ENCODE measurements at places on chromosomes 16 and 17.

- DNase-seq: no peak
These were observed 23.5 kb downstream of the UBALD1 start for GRCh38 chr16:4591191-4591590.

- DNase-seq: no peak
These were observed 4.2 kb downstream of the ITGAE start for GRCh38 chr17:3796822-3797170.

DNA sequence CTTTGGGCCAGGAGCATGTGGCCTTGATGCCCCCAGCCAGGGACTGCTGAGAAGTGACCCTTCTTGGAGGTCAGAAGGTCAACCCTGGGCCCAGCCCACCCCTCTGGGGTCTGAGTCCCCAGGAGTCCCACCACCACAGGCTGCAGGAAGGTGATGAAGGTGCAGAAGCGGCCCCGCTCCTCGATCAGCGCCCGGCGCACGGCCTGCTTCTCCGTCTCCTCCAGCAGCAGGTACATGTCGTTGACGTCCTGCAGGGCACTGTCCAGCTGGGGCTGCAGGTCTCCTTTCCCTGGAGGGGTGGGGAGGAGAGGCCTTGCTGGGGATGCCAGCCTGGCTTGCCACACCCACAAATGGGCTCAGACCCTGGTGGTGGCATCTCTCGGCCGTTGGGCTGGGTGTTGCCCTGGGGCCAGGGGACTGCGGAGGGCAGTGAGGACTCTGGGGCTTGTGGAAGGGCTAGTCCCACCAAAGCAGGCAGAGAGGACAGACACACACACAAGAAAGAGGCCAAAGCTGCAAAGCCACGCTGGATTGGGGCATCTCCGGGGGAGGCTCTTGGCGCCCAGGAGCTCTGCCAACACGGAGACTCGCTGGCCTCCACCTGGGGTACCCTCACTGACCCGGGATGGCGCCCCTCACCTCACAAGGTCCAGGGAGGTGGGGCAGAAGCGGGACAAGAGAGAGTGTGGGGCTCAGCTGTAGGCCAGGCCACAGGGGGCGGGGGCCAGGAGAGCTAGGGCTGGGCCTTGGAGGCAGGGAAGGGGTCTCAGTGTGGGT, 7.5 kb downstream of the MTSS2 start:
- DNase-seq: no peak

GRCh38 chr17:34230342-34230741, 24.7 kb upstream of the CCL2 start:
- DNase-seq: no peak

DNA sequence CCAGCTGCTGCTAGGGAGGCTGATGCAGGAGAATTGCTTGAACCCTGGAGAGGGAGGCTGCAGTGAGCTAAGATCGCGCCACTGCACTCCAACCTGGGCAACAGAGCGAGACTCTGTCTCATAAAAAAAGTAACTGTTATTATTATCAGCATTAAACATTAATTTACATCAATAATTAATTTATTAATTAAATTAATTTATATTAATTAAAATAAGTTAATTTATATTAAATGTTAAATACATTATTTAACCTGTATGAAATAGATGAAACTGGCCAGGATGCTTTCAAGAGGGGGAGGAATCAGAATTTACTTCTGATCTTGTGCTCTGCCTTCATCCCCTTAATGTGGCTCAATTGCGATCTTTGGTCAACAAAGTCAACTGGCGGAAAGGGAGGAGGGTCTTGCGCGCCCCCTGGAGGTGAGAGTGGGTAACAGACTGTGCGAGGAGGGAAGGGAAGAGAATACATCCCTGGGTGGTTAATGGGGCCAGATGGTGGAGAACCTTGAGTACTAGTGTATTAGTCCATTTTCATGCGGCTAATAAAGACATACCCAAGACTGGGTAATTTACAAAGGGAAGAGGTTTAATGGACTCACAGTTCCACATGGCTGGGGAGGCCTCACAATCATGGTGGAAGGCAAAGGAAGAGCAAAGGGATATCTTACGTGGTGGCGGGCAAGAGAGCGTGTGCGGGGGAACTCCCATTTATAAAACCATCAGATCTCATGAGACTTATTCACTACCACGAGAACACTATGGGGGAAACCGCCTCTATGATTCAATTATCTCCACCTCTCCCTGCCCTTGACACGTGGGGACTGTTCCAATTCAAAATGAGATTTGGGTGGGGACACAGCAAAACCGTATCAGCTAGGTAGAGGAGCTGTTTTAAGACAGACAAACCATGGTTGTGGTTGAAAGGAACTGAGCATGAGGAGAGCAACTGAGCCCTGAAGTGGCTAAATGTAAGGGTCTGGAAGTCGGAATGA, 15.7 kb upstream of the CPPED1 start:
- peak; percentile 78 for DNase-seq

GRCh38 chr16:70466805-70467076, 12.3 kb downstream of the FCSK start:
- DNase-seq: peak; percentile 51

DNA sequence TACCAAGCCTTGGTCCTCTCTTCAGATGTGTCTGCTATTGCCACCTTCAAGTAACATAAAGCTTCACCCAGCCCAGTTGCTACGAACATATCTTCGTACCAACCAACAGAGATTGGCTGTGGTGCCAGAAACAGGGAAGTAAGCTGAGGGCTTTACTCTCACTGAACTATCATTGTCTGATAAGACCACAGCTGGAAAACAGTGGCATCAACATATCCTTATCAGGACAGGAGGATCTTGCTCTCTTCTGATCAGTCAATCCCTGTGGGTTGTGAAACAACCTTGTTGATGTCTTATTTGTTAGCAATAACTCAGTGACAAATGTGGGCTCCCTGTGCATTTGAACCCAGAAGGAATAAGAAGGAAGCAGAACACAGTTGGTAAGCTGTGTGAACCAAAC, 446.3 kb upstream of the MAF start:
- no peak for DNase-seq

GRCh38 chr17:66283971-66284370, 18.4 kb upstream of the PRKCA start:
- DNase-seq: no peak

DNA sequence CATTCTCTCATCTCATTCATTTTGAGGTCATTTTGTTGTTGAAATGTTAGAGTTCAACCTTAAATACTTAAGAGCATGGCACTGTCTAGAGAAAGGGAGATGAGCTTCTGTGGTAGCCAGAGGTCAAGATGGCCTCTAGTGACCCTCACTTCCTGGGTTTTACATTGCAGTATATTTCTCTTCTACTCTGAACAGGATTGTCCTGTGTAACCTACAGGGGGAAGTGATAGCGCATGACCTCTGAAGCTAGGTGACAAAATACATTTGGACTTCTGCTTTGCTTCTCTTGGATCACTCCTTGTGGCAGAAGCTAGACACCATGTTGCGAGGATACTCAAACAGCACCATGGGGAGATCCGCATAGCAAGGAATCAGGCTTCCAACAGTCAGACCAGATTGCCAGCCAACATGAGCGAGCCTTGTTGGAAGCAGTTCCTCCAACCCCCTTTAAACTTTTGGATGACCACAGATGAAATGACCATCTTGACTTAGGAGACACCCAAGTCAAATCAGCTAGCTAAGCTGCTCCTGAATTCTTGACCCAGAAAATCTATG, 748.4 kb downstream of the MAF start:
- no peak for DNase-seq
